ENCODE measurements at places on chromosomes 1 and 21.

GRCh38 chr1:226736908-226737818, 1.9 kb downstream of the ITPKB start:
- peak; percentile 67 for DNase-seq

- no peak for DNase-seq
Measured at GRCh38 chr1:80926531-80926930, 874.2 kb upstream of the ADGRL2 start.

GRCh38 chr1:242546849-242547729, 22.6 kb upstream of the PLD5 start:
- DNase-seq: no peak

- no peak for DNase-seq
Measured at GRCh38 chr1:85137660-85138059, 63.2 kb downstream of the SYDE2 start.

- DNase-seq: no peak
Measured at GRCh38 chr21:44021064-44021463, 9.0 kb downstream of the TRAPPC10 start.

DNA sequence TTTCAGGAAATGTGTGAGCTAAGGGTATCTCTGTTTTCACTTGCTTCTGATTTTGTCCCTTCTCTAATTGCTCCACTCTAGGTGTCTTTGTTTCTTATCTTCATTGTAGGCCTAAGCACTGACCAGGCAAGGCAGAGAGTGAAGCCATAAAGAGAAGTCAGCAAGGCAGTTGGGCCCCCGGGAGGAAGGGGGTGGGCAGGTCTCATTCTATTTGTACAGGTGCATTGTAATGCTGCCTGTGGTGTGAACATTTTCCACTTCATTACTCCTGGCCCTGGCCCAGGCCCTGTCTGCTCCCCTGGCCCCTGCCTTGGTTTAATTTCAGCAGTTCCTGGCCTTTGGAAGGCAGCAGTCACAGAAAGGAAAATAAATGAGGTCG, 86.4 kb upstream of the JUN start:
- no peak for DNase-seq

Data from activated CD4-positive, alpha-beta T cell treated with anti-CD3 and anti-CD28 coated beads for 48 hours (primary cell).